ENCODE measurements at places on chromosomes 5 and 9. TPM values are rescaled to one million over a fixed set of nuclear protein-coding genes. Genes with fewer than 3 reads are reported as not detected.

GRCh38 chr5:9201011-9201410, 344.9 kb downstream of the SEMA5A start:
- no peak for DNase-seq

DNA sequence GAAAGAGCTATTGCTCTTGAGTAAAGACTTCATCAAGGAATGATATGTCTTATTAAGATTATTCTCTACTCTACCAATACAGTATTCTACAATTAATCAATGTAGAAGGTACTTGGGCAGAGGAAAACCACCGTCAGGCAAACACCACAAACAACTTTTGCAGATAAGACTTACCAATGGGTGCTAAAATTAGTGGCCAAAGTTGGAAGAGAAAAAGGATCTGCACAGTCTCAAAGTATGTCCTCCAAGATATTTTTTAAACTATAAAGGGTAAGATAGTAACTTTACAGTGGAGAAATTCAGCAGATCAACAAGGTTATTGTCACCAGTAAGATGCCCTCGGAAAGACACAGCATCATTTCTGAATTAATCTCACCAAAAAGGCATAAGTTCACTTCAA, 38.9 kb downstream of the NRG2 start:
- DNase-seq = no peak

- no peak for DNase-seq
Measured at GRCh38 chr9:8613346-8613825, 813.8 kb upstream of the DMAC1 start.

DNA sequence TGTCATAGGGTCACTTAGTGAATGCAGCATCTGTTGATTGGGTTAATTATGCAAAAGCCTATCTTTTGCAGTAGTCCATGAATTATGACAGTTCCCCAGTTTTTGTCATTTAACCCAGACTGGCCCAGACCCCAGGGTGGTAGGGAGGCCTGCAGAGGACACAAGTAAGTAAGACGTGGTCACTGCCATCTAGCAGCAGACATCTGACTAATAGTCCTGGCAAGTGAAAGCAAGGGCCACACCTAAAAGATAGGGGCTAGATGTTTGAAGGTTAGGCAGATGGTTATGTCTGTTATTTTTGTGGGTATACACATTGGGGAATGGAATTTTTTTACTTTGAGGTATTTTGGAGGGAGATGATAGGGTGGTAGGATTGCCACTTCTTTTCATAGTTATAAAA, 48.0 kb downstream of the RAB14 start:
- DNase-seq = no peak

DNA sequence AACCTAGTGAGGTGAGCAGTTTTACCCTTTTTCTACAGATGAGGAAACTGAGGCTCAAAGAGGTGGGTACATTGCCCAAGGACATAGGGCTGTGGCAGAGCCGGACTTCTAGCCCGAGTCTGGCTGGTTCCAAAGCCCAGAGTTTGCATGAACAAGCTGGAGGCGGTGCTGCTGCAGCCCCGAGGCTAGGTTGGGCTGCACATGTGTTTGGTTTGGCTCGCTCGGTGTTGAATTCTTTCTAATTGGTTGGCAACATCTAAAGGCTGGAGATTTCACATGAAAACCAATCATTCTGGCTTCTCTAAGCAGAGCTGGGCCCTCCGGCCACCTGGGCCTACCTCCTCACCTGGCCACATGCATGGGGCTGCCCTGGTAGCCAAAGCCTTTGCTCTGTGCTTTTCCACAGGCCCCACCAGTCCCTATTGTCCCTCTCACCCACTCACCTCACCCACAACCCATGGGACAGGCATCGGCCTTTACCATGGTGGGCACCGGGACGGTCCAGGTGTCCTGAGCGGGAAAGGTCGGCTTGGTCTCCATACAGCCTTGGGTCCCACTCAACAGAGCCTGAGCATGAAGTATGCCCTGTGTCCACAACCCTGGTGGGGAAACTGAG, 262.3 kb downstream of the NSG2 start:
- DNase-seq = no peak

DNA sequence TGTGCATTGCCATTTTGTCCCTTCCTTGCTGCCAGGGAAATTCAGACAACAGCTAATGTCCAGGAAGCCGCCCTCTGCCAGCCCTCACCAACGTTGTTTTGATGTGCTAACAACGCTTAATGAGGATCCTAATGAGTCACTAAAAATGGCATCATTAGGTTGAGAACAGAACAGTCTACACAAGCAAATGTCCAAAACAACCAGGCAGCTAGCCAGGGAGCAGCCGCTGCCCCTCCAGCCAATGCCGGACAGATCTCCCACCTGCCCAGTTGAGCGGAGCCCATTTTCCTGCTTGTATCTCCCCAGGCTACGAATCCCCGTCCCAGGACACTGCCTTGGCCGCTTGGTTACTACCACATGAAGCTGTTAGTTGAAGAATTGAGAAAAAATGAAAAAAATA, 40.4 kb upstream of the UNC5A start:
- DNase-seq = no peak

- DNase-seq = no peak
Measured at GRCh38 chr5:171871711-171872110, 86.1 kb downstream of the SMIM23 start.

- no peak for DNase-seq
Measured at GRCh38 chr9:70553707-70554673, 139.5 kb upstream of the KLF9 start.

DNA sequence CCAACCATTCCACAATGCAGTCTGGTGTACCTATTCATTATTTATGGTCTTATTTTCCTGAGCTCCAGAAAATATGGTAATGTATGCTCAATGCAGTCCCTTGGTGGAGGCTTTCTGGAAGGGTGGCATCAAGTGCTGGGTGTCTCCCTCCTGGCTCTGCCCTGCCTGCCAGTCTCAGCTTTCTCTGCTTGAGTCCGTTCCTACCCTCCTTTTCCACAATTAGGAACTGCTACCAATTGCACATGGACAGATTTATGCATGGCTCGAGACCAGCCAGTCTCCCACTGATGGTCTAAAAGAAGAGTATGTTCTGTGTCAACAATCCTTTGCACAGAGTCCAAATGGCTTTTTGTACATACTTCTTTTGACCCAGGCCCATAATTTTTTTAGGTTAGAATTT, 189.8 kb downstream of the TLE1 start:
- DNase-seq = no peak

DNA sequence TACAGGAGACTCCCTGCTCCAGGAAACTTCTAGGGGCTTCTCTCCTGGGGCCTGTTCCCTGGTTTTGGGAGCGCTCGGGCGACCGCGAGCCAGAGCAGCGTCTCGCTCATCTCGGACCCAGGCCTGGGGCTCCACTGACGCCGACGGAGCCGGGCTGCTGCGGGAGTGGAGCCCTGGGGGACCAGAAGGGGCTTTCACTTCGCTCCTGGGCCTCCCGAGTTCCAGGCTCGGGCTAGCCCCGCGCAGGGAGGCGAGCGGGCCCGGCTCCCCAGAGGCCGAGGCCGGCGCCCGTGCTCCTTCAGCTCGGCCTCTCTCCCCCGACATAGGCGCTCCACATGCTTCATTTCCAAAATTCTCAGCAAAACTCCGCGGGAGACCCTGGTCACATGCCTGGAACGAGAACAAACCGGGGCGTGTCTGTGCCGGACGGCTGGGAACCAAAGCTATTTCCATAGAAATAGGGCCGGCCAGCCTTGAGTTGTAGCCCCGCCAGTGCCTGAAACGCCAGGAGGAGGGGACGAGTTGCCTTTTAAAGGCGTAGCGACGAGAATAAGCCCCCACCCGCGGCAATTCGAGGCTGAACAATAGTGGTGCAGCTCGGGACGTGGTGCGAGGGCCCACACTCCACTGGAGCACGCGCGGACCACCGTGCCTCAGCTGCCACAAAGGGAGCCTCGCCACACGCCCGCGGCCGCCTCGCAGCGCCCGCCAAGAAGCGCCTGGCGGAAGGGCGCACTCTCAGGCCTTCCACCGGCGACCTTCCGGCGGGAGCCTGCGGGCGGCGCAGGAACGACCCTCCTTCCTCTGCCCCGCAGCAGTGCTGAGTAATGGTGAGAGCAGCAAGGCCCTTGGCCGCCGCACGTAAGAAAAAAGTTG, 1.1 kb upstream of the G3BP1 start:
- no peak for DNase-seq

MLANA gene
- not detected for total RNA-seq

PALM2AKAP2 gene
- not detected for total RNA-seq

ADAMTSL2 gene
- 0.69 TPM for total RNA-seq
